ENCODE measurements at places on chromosomes 6 and 20.
A peak's percentile ranks its signal among the peaks of the same experiment; 100 is the strongest.

DNA sequence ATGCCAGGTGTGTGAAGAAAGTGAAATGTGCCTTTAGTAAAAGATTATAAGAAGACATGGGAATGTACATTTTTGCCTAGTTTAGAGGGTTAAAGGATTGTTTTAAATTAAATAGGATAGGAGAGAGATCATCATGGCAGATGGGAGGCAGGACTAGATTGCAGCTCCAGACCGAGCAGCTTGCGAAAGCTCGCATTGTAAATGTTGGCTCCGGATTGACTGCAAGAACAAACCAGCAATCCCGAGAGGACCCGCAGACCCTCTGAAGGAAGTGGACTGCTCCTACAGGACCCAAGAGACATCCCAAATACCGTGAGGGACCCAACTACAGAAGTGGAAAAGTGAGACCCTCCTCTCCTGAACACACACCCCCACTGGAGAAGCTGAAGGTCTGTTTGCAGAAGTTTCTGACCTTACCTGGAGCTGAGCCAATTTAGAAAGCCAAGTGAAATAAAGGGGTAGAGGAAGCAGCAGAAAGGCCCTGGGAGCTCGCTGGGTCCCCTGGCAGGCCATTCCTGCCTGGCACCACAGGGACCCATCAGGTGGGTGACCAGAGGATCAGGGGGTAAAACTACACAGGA lies 30.0 kb upstream of the TPD52L1 start:
- DNase-seq, result no peak

DNA sequence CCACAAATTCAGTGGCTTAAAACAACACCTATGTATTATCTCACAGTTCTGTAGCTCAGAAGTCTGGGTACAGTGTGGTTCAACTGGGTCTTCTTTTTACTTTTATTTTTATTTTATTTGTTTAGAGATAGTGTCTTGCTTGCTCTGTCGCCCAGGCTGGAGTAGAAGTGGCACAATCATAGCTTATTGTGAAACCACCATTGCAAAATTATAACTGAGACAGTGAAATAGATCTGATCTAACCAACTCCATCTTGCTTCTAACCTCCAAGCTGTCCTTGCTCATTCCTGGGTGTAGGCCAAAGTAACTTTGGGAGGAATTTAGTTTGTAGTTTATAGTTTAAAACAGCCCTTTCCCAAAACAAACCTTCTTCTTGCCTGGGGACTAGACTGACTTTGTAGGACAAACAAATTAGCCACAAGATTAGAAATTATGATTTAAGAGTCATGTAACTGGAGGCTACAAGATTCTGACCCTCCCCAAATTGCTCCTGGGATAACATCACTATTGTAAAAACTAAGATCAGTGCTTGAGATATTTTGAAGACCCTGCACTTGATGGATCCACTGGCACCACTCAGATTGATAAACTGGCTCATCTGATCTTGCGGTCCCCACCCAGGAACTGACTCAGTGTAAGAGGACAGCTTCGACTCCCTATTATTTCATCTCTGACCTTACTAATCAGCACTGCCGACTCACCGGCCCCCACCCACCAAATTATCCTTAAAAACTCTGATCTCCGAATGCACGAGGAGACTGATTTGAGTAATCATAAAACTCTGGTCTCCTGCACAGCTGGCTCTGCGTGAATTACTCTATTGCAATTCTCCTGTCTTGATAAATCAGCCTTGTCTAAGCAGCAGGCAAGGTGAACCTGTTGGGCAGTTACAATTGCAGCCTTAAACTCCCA lies 193.4 kb upstream of the CDYL start:
- no peak for DNase-seq

DNA sequence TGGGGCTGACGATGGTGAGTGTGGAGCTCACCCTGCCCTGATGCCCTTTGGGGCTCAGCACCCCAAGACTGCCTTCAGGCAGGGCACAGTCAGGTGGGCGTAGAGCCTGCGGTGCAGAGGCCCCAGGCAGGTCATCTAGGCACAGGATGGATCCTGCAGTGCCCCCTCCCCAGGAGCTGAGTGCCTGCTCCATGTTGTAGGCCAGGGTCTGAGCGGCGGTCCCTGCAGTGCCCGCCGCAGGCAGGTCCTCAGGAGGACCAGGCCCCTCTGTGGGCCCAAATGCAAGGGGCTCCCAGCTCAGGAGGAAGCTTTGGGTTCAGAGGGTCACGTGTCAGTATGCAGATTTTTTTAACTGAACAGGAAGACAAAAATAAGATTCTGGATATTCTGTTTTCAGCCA lies 2.8 kb downstream of the MRGBP start:
- no peak for DNase-seq

DNA sequence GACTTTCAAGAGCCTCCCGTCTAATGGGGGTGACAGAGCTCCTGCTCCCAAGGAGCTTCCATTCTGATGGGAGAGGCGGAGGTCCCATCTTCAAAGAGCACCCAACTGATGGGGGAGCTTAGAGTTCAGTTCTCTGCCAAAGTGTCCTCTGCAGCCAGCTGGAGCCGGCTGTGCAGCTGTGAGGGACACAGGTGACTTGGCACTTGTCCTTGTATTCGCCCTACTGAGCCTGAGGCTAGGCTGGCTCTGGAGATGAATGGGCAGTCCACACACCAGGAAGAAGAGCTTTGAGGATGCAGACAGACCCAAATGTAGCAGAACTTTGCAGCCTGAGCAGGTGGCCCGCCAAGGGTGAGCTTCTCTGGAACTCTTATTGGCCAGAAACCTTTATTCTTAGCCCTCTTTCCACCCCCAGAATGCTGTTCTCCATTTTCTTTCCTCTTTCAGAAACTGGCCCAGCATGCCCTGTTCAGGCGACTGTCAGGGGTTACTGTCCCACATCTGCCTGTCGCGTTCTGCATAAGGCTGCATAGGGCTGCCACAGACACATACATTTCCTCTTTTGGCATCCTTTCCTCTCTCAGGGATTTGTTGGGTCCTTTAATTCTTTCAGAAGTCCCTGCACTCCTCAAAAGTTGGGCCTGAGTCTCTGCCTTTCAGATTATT lies 108.7 kb upstream of the LRFN2 start:
- DNase-seq, result no peak

- DNase-seq, result no peak
Measured at GRCh38 chr6:10723567-10723881, 654 bp downstream of the TMEM14C start.

GRCh38 chr20:50190251-50191064 lies at the start of gene CEBPB:
Gene CEBPB, plus strand, starts transcription at chr20:50190830. Its CDS starts 204 bp downstream, at chr20:50191034.
- DNase-seq, result peak; percentile 80

DNA sequence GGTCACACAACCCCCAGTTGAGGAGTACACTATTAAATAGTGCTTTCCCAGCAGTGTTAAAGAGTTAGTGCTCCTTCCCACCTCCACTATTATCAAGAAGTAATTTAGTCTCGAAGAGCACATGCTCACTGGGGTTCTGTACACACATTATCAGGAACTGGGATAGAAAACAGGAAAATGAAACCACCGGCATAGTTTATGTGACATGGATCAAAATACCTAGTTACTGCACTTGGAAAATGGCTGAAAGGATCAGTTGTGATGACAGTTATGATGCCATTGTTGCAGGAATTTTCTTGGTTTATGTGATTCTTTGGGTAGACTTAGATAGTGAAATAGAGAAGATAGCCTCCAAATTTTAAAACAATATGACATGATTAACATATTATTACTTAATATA lies 152.9 kb downstream of the AKAP7 start:
- no peak for DNase-seq

GRCh38 chr6:37480951-37481534 lies 18.6 kb downstream of the CCDC167 start:
- DNase-seq, result no peak

- DNase-seq, result no peak
Measured at GRCh38 chr6:135465307-135465706, 32.2 kb downstream of the AHI1 start.

DNA sequence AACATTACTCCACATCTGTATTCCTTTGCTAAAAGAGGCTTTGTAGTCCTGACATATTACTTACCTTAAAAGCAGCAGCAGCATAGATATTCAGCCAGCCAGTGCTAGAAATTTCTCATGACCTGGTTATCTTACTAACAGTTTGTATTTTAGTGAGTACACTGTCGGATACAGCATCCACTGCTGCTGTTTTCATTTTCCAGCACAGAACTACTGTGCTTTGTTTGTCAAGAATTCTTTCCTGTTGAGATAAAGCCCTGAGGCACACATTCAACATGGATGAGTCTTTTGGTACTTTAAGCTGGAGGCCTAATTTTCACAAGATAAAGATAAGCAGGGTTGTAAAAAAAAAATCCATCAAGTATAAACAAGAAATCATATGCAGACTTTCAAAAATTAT lies 311.2 kb upstream of the OPRM1 start:
- no peak for DNase-seq

GRCh38 chr6:71510057-71510713 lies 221.6 kb downstream of the OGFRL1 start:
- DNase-seq, result no peak

DNA sequence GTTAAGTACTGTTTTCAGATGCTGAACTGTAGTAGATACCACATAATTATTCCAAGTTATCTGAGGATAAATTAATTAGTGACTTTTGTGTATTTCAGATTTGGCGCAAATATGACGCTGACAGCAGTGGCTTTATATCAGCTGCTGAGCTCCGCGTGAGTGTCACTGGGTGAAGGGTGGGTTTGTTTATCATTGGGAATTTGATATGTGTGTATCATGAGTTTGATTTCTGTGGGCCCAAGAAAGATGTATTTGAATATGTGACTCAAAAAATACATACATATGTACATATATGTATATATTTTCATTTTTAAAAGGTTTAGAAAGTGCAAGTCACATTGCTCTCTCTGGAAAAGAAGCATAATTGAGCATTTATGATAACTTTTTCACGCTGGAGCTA lies 17.4 kb downstream of the SCGN start:
- DNase-seq, result no peak

GRCh38 chr6:169640351-169640852 lies 61.4 kb downstream of the WDR27 start:
- no peak for DNase-seq

GRCh38 chr6:40350747-40351217 lies 236.4 kb downstream of the LRFN2 start:
- DNase-seq, result no peak

DNA sequence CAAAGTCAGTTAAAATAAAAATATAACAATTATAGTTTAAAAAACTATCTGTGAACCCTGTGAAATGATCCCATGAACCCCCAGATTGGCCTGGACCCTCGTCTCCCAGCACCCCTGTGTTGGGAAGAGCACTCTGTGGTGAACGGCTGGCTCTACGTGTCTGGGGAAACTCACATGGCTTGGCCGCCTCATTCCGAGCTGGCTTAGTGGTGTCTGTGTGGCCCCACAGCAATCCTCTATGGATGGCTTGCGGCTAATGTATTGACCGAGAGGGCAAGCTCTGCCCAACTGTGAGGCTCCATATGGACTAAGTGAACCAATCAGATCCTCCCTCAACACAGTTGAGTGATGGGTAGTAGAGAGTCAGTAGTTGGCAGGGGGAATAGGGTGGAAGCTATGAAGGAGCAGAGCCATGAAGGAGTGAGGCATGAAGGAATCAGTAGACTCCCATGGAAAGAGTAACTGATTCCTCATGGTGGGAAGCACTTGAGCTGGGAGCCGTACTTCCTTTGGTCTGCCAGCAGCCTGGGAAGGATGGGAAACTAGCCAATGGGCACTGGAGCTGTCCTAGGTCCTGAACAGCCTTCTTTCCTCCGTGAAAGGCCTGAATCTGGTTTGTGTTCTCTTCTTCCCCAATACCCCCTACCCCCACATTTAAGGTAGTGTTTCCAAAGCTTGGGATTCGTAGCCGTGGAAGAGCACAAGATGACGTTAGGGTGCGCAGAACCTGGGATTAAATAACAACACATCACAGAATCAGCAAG lies 21.6 kb upstream of the ZNF831 start:
- DNase-seq, result no peak

GRCh38 chr6:169454204-169454871 lies 200.7 kb upstream of the THBS2 start:
- no peak for DNase-seq

GRCh38 chr6:31214516-31214915 lies 44.0 kb upstream of the POU5F1 start:
- DNase-seq, result no peak

DNA sequence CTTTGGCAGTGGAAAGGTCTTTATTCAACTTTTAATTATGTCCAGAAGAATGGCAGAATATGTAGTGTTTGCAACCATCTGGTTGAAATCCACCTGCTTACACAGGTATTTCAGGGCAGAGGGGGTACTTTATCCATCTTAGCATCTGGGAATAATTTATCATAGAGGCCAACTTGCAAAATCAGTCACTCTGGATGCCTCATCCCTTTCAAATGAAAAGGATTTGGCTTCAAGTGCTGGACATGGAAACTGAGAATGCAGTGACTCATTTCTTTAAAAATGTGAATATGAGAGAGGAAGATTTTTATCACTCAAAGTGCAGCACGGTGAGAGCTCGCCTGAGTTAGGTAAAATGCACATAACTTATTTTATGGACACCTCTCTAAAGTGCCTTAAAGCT lies 758.3 kb downstream of the KIF16B start:
- no peak for DNase-seq

DNA sequence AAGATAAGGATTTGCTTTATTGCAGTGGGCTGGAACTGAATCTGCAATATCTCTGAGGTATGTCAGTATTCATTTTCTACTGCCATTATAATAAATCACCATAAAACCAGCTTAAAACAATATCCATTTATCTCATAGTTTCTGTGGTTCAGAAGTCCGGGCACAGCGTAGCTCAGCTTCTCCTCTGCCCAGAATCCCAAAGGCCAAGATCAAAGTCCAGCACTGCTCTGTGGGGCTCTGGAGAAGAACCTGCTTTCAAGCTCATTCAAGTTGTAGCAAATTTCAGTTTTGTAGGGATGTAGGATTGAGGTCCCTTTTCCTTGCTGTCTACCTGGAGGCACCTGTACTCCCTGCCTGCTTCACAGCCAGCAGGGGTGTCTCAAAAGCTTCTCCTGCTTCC lies 339.9 kb upstream of the AGPAT4 start:
- DNase-seq, result no peak

DNA sequence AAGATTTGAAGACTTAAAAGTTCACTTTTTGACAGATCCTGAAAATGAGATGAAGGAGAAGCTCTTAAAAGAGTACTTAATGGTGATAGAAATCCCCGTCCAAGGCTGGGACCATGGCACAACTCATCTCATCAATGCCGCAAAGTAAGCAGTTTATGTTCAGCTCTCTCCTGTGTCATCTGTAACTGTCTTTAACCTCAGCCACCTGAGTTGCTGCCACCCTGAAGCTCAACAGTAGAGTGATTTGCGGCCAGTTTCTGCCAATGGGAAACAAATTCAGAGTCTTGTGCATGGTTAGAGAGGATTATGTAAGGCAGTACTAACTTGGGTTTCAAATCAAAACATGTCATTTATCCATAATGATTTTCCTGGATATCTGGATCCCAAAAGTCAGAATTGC lies 10.1 kb downstream of the TNFAIP3 start:
- DNase-seq, result no peak

GRCh38 chr6:170025341-170025911 lies 265.5 kb downstream of the DLL1 start:
- no peak for DNase-seq

GRCh38 chr6:51182827-51183226 lies 364.2 kb downstream of the TFAP2B start:
- no peak for DNase-seq

Measured in stimulated activated CD8-positive, alpha-beta memory T cell treated with anti-CD3 and anti-CD28 coated beads, Interleukin-7, amount 100 ng/mL, for 4 hours (primary cell).